HCT116 (cell line): ENCODE measurements at places on chromosomes 7 and 10.

DNA sequence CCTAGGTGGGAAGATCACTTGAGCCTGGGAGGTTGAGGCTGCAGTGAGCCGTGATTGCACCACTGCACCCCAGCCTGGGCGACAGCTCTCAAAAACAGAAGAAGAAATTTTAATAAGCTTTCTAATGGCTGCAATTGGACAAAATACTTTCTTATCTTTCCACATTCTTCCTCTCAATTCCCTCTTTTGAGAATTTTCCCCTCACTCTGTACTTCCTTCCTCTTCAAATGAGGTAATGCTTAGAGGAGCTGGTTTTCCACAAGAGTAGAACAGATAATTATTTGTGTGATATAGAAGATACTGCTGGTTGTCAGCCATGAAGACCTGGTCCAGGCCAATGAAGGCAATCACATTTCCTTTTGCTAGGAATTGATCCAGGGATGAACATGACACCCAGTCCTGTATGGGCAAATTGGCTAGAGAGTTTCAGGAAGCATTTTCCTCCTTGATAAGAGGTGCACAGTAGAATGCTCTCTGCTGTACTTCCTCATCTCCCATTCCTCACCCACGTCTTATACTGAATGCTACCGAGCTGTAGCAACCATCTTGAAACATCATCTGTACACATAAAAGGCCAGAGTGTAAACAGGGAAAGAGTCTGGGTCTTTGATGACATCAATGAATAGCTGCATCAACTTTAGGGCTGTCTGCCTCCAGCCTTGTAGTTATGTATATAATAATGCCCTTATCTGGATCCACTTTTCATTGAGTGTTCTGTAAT lies 103.9 kb downstream of the CDK6 start:
- no peak for DNase-seq

DNA sequence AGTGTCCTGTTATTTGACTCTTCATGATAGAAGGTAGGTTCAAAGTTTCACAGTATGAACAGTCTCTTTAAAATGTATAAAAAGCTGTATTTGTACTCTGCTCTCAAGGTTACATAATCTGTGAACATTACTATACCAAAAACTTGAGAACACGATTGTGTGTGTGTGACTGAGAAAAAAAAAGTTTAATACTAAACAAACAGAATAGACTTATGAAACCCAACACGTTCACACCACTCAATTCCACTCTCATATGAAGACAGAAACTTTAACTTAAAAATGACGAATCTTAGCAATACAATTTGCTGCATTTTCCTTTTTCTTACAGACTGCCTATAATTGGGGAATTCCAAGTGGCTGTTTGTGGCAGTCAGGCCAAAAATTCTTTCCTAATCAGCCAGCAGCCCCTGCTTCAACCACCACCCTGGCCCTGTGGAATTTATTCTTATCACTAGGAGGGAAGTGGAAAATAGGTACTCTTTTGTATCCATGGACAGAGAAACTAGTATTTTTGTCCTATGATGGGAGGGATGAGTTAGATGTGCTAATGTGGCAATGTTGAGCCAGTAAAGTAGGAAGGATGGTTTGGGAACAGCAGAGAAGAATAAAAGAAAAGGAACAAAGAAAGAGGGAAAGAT lies 42.8 kb downstream of the MINDY3 start:
- DNase-seq, result no peak

- no peak for DNase-seq
These were observed 674 bp downstream of the MRPS24 start for GRCh38 chr7:43868681-43869005.

- no peak for DNase-seq
These were observed 396.4 kb downstream of the INHBA start for GRCh38 chr7:41306486-41306885.

GRCh38 chr10:98272656-98273055 lies 4.7 kb upstream of the LOXL4 start:
- DNase-seq, result no peak

DNA sequence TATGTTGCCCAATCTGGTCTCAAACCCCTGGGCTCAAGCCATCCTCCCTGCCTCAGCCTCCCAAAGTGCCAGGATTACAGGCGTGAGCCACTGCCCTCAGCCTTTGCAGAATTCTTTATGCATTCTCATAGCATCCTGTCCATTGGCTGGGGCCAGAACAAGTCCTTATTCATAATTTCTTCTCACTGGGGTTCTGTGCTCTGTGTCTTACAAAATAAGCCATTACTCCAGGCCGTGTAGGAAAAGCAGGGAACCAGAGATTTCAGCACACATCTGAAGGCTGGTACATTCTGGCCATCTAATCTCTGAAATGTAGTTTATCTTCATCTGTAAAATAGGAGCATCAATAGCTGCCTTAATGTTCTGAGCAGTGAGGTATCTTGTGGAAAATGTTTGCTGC lies 10.3 kb upstream of the OCM start:
- no peak for DNase-seq

DNA sequence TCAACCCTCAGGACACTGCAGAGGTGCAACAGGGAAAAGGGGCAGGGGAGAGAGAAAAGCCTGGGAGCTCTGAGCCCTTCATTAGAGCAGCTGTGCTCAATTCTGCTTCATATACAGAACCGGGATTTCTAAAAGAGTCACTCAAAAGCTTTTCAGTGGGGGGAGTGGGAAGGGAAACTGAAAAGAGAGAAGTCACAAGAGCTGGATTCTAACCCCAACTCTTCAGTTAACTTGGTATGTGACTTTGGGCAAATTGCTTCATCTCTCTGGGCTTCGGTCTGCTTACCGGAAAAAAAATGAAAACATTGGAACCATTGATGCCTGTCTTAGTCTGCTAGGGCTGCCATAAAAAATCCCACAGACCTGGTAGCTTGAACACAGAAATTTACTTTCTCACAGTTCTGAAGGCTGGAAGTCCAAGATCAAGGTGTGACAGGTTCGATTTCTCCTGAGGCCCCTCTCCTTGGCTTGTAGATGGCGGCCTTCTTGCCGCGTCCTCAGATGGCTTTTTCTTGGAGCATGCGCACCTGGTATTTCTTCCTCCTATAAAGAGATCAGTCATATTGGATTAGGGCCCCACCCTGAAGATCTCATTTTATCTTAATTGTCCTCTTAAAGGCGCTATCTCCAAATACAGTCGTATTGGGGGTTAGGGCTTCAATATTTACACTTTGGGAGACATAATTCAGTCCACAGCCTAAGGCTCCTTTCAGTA lies 118.3 kb upstream of the KMT2E start:
- no peak for DNase-seq

GRCh38 chr10:98167191-98167590 lies 32.7 kb downstream of the R3HCC1L start:
- no peak for DNase-seq

DNA sequence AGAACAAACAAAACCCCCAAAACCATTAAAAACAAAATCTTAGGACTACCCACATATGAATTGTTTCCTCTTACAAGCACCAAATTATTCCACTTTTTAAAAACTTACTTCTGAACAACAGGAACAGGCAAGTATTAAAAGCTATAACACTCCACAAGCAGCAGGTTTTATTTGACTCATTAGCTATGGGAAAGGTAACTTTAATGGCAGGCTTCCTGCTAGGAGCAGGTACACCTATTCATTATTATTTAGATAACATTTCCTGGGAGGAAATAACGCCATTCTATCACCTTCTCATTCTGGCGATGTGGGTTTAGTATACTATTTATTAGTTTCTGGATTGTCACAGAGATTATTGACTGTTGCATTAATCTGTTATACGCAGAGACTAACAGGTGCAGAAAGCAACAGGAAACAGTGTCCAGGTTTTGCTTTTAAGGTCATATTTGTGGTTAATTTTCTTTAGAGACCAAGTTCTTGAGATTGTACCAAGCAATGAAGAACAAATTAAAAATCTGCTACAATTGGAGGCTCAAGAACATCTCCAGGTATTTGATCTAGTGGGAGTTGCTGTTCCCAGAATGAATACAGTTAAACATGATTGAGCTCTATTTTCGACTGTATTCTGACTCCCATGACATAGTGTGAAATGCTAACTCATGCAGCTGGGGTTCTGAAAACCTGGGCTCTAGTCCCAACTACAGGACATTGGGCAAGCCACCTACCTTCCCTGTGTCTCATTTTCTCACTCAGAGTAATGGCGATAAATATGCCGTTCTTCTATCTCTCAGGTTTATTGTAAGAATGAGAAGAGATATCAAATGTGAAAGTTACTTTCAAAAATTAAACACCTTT lies 2.0 kb downstream of the CPA2 start:
- DNase-seq, result no peak

- DNase-seq, result no peak
These were observed 192.1 kb upstream of the MKI67 start for GRCh38 chr10:128318366-128318765.

DNA sequence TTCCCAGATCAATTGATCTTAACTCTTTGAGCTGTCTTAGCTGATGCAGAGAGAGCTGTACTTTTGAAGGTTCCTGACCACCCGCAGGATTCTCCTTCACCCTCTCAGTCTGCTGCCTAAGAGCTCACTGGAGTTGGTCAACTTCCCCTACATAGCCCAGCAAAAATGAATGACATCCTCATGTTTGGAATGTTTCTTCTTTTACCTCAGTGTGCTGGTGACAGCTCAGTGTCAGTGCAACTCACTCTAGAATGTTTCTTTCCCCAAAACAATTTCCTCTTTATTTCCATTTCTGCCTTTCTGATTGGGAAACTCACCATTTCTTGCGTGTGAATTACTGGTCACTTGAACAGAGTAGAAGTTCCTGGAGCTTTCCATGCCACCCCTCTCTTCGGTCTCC lies 48.7 kb downstream of the LSMEM1 start:
- DNase-seq, result no peak
